ENCODE measurements at places on chromosomes 7 and 10.

DNA sequence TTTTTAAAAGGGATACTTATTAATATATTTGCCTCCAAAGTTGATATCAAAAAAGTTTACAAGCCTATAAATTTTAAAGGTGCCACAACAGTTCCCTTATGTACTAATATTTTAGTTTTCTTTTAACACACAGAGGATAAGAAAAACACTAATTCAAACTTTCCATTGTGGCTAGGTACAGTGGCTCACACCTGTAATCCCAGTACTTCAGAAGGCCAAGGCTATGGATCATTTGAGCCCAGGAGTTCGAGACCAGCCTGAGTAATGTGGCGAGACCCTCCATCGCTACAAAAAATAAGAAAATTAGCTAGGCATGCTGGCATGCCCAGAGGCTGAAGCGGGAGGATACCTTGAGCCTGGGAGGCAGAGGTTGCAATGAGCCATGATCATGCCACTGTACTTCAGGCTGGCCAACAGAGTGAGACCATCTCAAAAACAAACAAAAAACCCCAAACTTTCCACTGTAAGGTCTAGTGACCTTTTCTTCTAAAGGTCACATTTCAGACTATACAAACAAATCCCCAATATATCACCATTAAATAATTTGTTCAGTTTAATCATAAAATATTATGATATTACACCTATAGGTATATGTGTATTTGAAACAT is 107.5 kb downstream of the HBP1 start:
- no peak for DNase-seq

DNA sequence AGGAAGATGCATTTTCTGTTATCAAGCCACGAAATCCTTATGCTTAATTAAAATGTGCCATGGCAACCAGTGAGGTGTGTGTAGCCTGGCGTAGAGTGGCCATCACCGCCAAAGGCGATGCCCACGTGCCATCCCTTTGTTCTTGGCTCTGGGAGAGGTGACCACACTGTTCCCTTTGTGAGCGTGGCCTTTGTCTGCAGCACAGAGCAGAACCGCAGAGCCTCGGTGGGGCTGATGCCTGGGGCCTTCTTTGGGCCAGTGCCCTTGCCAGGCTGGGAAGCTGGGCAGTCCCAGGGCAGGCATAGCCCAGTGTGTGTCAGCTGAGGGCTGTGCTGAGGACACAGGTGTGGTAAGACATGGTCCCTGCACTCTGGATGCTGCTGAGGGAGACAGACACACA is 48.3 kb downstream of the BUB3 start:
- DNase-seq: no peak

GRCh38 chr10:102859911-102860310 is 5.9 kb downstream of the BORCS7 start:
- no peak for DNase-seq

DNA sequence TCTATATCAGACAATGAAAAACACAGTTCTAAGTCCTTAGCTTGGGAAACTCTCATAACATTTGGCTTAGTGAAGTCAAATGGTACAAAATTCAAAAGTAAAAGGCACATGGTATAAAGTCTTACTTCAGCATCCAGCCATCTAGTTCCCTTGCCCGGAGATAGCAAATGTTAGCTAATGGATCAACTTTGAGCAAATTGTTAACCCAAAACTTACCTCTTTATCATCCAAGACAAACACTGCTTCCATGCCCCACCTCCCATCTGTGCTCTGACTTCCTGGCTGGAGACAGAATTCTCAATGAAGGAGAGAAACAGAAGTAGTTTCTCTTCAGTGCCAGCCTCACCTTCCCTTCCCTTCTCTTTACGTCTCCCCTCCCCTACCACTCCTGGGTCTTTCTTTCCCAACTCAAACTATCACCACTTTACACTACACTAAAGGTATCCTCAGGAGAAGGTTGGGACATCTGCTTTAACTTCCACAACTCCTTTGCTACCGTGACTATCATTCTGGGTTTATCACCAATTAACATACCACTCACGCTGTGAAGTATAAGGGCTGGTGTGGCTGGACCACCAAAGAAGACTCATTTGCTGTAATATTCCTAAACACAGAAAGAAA is 21.2 kb upstream of the ZNRF2 start:
- DNase-seq: no peak

GRCh38 chr10:74949843-74950765 is 123.7 kb downstream of the KAT6B start:
- no peak for DNase-seq

DNA sequence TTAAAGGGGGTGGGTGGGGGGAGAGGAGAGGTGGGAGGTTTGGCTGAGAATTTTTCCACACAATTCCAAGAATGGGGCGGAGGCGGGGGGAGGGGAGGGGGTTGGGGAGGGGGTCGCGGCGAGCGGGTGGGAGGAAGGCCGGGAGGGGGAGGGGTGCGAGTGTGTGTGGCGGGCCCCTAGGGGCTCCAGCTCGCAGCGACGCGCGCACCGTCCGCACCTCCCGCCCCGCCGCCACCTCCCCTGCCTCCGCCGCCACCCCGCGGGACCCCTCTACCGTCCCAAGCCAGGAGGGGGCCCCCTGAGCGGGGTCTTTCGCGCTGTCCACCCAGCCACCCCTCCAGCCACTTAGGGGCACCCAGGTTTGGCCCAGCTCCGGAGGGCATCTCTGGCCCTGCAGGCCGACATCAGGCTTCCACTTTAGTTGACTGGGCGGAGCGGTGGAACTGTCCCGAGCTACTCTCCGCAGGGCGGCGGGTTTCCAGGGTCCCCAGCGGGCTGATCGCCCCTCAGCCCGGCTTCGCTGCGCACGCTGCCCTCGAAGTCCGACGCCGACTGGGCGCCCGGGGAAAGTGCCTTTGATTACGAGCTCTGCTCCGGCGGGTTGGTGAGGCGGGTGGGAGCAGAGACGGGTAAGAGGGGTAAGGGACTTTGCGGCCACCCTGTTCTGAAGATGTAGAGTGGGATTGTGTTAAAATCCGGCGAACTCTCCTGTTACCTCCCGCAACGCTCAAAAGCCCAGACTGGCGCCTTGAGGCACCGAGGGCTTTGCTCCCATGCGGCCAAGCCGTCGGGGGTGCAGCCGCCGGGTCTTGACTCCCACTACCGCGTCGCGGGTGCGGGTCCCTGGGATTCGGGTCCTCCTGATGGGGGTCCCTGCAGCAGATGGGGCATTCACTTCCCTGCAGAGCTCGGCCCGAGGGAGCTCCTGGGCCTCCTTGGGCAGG is 1.8 kb upstream of the VAX1 start:
- DNase-seq: no peak

DNA sequence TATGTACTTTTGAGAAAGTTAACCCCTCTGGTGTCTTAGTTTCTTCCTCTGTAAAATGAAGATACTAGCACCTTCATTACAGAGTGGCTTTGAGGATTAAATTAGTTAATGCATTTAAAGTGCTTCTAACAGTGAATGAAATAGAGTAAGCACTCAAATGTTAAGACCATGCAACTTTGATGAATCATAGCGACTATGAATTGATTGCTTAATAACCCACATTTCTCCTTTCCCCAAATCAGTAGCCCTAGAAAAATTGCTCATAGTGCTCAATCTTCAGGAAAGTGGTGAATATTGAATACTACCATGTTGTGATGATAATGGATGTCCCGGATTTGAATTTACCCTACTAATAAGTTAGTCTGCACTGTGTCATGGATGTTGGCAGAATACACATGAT is 48.1 kb downstream of the CD36 start:
- DNase-seq: no peak

- no peak for DNase-seq
These were observed 226.3 kb downstream of the AHR start for GRCh38 chr7:17524746-17525145.

Measured in urothelium cell line (cell line).